ENCODE measurements at places on chromosomes 7 and 10.

GRCh38 chr7:17183630-17184328 lies 114.7 kb upstream of the AHR start:
- DNase-seq, result no peak

- DNase-seq, result no peak
Observed at GRCh38 chr7:12158334-12159060, 52.6 kb upstream of the TMEM106B start.

GRCh38 chr7:104841798-104842197 lies 172.2 kb upstream of the KMT2E start:
- DNase-seq, result no peak

GRCh38 chr7:157113607-157114006 lies 25.1 kb upstream of the UBE3C start:
- no peak for DNase-seq

DNA sequence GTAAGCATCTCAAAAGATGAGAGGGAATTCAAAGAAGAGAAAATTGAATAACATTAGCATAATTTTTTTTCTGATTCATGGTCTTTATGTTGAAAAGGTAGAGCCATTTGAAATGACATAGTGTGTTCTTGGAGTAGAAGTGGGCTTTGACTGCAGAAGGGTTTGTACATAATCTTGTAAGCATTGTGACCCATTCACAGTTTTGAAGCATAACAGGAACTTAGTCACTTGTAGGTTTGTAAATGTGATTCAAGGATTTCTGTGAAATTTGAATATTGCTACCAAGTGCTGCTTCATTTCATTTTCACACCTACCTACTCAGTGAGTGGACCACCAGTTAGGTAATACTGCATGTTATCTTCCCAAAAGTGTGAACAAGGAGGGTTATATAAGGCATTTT lies 68.6 kb downstream of the PON1 start:
- no peak for DNase-seq

- DNase-seq, result no peak
Observed at GRCh38 chr10:78194050-78194449, 160.4 kb downstream of the RPS24 start.

GRCh38 chr7:70177166-70177565 lies 578.9 kb downstream of the AUTS2 start:
- DNase-seq, result no peak

DNA sequence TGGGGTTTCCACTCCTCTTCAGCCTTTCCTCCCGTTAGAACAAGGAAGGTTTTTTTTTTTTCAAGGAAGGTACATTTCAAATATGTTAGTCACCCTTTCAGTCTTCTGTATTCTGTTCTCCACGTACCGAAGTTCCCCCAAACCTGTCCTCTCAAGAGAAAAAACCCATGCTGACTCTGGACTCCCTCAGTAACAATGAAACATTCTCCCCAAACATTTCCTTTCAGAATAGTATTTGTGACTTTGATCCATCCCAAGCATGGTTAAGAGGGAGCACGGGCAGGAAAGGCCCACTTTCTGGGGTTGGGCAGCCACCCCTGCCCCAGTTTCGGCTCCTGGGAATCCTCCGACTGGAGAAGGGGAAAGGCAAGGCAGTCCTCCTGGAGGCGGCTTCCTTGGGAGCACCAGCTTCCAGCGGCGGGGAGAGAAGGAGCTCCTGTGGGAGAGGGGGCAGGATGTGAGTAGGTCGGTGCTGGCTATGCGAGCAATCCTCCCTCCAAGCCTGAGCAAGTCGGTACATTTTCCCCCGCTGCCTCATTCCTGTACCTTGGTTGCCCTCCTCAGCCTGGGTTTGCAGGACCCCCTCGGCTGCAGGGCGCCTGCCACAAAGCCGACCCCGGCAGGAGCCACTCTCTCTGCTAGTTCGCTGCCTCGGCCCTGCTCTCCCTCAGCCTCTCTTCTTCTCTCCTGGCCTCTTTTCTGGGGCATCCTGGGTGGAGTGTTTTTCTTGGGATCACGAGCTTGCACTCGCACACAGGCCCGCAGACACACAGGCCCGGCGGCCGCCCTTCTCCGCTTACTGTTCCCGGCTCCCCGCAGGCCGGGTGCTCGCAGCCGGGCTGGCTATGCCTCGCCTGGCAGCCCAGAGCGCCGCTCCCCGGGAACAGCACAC lies 2.1 kb upstream of the HOXA1 start:
- no peak for DNase-seq

DNA sequence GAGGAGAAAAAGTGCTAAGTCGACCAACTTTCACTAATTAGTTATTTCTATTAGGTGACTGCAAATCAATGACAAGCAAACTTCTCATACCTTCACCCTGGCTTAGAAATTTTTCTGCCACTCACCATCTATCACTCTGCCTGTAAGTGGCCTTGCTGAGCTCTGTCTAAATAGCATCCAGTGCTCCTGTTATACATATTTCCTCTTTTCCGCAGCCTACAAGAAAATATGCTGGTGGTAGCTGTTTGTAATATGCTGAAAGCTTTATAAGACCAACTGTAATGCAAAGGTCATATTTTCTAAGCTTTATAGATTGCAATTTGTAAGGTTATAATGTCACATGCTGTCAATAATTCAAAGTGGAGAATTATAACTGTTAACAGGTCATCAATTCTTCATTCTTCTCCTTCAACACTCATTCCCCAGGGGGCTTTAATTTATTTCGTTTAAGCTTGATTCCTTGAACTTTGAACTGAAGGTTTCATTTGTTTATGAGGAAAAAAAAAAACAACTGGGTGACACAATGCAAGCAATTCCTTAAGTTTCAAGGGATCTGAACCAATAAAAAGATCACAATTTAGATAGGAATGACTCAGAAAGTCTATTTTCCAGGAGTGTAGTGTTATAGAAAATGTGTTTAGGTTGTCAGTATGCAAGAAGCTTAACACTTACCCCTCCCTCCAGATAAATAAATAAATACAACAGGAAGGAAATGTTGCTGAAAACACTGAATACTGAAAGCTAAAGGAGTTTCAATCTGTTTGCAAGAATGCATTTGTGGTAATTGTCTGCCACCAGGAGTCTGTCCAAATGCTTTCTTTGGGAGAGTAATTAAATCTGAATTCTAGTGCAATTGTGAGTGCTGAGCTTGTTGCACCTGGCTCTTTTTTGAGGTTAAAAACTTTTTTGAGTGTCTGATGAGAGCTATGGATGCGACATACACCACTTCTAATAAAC lies 183.7 kb downstream of the SORCS1 start:
- no peak for DNase-seq

GRCh38 chr10:30935078-30935477 lies 96.6 kb downstream of the ZNF438 start:
- no peak for DNase-seq

- DNase-seq, result no peak
Observed at GRCh38 chr10:5538446-5538845, 13.7 kb downstream of the CALML3 start.

DNA sequence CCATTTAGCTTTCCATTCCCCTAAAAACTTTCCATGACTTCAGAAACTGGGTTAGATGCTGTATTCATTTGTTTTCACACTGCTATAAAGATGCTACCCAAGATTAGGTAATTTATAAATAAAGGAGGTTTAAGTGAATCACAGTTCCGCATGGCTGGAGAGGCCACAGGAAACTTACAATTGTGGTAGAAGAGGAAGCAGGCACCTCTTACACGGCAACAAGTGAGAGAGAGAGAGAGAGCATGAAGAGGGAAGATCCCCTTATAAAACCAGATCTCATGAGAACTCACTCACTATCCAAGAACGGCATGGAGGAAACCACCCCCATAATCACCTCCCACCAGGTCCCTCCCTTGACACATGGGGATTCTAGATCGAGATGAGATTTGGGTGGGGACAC lies 336.8 kb downstream of the TFEC start:
- DNase-seq, result no peak

DNA sequence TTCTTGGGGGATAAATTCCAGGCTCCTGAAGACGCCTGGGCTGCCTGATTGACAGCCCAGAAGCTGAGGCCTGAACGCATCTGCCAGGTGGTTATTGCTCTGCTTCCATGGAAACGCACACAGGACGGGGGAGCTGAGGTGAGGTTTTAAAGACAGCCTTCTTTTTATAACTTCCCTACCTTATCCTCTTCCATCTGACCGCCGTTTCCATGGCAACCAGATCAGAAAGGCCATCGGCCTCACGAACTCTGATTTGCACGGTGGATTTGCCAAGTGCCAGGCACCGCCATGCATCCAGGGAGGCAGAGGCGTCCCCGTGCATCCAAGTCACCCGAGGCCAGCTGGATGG lies 260.9 kb downstream of the ADARB2 start:
- DNase-seq, result no peak

- peak; percentile 54 for DNase-seq
Observed at GRCh38 chr10:17227367-17228090, 512 bp upstream of the VIM start.

DNA sequence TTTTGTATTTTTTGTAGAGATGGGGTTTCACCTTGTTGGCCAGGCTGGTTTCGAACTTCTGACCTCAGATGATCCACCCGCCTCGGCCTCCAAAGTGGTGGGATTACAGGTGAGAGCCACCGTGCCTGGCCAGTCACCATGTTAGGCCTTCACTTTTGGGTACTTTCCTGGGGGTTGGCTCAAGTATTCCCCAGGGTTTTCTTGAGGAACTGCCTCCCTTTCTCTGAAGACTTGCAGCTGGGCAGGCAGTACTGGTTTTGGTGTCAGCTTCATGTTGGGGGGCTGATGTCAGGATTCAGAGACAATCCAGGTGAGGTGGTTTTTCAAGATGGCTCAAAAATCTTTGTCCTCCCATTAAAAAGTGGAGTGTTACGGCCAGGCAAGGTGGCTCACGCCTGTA lies 7.7 kb downstream of the ZNHIT1 start:
- no peak for DNase-seq

GRCh38 chr7:137081321-137082093 lies 213.1 kb downstream of the CHRM2 start:
- no peak for DNase-seq

DNA sequence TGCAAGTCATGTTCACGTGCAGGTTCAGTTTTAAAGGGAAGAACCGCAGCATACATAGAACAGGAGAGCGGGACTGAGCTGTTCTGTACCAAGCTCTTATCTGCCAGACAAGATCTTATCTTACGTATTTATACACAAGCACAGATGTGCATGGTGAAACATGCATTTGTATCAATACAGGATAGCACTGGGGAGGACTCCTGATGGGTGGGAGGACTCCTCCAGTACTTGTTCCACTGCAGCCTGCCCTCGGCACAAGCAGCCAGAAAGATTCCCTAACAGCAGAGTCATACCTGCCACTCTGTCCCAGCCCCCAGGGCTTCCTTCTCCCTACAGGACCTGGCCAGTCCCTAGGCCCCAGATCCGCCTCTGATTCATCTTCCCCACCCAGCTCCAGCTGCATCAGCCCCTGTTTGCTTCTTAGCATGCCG lies 13.2 kb upstream of the PRKCQ start:
- DNase-seq, result no peak

GRCh38 chr7:129523924-129524323 lies 21.6 kb downstream of the SMKR1 start:
- no peak for DNase-seq

DNA sequence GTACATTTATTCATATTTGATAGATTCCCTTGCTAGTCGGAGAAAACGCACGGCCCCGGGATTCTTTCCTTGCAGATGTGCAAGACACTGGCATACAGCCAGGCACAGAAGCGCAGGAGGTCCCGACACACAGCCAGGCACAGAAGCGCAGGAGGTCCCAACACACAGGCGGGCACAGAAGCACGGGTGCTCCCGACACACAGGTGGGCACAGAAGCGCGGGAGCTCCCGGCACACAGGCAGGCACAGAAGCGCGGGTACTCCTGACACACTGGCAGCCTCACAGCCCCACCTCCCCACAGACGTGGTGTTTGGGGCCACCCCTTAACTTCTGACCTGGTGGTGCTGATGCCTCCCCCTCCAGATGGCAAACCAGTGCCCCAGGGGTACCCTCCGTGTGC lies 237.3 kb downstream of the ZMYND11 start:
- no peak for DNase-seq

DNA sequence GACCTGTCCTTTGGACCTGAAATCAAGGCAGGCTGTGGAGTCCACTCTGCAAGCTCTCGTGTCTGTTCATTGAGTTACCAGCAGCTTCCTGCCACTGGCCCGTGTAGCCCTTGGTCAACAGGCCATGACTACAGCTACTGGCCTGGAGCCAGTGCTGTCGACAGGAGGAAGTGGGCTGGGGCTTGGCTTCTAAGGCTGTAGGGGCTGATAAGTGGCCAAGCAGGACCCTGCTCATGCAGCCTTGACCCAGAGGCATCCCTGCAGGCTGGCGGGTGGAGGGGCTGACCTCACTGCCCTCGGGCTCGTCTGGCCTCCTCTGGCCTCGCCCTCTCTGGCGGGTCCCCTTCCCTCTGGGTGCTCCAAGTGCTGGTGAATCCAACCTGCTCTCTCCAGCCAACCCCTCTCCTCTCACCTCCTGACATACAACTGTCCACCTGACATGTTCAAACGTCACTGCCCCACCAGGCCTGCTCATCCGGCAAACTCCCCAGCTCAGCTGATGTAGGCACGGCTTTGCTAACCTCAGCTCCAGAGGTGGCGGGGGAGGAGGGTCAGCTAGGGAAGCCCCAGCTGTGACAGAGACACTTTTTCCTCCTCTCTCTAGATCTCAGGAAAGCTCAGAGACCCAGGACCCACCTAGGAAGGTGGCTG lies 188.6 kb upstream of the LYZL2 start:
- DNase-seq, result no peak

- DNase-seq, result no peak
Observed at GRCh38 chr7:142811154-142811737, 40.5 kb downstream of the PRSS2 start.

- no peak for DNase-seq
Observed at GRCh38 chr7:84668116-84668515, 473.5 kb upstream of the SEMA3A start.

DNA sequence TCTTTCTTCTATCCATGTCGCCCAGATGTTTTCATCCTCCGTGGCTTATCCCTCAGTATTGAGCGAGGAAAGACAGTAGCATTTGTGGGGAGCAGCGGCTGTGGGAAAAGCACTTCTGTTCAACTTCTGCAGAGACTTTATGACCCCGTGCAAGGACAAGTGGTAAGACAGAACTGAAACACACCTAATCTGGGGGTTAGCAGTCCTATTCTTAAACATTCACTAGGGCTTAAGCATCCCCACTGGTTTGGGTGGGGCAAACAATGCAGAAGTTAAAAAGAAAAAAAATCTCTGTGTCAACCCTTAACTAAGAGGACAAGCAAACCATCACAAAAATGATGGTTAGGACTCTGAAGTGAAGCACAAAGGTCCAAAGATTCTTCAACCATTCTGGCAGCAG lies 43.8 kb downstream of the SP8 start:
- DNase-seq, result no peak

GRCh38 chr10:71241114-71241829 lies 28.9 kb downstream of the UNC5B start:
- no peak for DNase-seq

DNA sequence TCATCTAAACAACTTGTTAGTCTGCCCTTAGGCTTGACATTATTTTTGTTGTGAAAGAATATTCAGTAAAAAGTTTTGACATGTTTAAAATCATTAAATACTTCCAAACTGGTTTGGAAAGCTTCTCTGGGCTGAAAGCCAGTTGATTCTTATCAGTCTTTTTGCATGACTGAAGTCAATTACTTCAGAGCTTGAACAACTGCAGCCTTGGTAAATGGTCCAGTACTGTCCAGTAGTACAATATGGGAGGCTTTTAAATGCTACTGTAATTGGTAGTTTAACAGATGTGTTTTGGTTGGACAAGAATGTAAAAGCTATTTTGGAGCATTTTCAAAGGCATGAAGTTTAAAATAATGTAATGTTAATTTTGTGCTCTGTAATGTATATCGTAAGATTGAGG lies 103.4 kb downstream of the SDK1 start:
- DNase-seq, result peak; percentile 82

- DNase-seq, result no peak
Observed at GRCh38 chr10:123526356-123527064, 139.6 kb upstream of the GPR26 start.

Data from renal pelvis (tissue), 12 donors.